ENCODE measurements at places on chromosomes 16 and 17.

DNA sequence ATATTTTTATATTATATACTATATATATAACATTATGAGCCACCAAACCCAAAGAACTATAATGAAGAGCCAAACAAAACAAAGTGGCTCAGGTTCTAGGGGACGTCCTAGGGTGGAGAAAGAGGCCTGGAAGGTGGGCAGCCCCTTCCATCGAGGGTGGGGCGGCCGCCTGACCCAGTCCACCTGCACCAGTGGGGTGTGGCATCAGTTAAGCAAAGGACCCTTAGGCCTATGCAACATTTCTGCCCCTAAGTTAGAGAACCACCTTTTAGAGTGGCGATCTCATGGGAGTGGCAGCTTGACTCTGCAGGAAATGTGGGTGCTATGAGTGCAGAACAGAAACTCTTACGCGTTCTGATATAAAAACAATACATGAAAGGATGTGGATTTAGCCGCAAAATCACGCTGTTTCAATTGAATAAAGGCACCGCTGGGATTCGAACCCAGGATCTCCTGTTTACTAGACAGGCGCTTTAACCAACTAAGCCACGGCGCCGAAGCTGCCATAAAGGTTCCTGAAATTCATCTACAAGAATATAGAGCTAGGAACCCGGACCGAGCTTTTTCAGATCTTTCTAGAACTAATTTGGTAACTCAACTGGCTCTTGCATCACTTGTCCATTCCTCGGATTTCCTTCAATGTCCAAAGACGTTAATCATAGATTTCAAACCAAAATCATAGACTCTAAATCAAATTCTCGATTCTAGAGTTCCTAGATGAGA lies 15.6 kb upstream of the AURKB start:
- DNase-seq: no peak

DNA sequence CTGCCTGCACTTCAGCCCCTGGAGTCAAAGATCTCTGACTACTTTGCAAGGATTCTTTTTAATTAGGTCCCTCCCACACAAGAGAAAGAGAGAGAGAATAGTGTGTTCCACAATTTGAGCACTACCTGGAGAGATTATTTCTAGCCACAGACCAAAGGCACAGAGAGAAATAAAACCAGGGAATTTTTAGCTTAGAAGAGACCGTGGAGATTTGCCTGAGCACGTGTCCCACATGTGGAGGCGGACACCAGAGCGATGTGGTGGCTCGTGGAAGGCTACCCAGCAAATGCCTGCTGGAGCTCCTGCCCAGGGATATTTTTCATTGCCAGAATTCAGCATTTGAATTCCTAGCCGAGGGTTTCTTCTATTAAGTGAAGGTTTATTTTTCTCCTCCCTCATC lies 50.6 kb downstream of the MGAT5B start:
- DNase-seq: no peak

DNA sequence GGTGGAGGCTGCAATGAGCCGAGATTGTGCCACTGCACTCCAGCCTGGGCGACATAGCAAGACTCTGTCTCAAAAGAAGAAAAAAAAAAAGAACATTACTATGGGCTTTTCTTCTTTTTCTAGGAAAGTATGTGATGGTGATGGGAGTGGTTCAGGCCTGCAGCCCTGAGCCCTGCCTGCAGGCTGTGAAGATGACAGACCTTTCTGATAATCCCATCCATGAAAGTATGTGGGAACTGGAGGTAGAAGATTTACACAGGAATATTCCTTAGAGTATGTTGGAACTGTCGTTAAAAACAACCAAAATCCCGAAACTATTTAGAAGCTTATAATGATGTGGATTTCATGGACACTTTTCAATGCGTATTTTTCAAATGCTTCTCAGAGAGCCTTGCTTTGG lies 5.3 kb downstream of the RMI2 start:
- DNase-seq: no peak

- no peak for DNase-seq
Observed at GRCh38 chr16:75080205-75081029, 36.2 kb downstream of the LDHD start.

- no peak for DNase-seq
Observed at GRCh38 chr16:88965411-88965810, 11.6 kb downstream of the CBFA2T3 start.

DNA sequence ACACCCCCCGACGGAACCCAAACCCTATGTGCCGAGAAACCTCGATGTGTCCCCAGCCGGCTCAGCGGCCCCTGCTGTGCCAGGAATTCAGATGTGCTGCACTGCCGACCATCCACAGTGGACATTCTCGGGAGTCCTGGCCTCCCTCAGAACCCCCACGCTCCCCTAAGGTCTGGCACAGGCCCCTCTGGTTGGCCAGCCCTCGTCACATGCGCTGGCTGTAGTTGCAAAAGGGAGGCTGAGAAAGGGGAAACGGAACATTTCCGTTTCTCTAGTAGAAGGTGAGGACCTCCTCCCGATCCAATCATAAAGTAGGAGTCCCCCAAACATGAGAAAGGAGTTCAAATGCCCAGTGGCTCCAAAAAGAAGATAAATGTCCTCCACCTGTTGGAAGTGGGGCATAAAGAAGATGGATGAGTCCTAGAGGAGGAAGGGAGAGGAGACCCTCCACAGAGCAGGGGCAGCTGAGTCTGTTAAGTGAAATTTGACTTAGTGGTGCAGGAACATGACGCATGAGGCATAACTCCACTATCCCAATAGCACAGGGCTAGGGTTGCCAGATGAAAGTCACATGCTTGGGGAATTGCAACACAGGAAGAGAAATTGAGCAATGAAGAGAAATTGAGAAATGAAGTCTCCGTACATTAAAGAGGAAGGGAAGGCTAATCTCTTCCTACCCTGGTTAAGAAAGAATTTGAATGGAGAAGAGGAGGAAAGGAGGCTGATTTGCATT lies 49.3 kb upstream of the WSB1 start:
- DNase-seq: no peak

DNA sequence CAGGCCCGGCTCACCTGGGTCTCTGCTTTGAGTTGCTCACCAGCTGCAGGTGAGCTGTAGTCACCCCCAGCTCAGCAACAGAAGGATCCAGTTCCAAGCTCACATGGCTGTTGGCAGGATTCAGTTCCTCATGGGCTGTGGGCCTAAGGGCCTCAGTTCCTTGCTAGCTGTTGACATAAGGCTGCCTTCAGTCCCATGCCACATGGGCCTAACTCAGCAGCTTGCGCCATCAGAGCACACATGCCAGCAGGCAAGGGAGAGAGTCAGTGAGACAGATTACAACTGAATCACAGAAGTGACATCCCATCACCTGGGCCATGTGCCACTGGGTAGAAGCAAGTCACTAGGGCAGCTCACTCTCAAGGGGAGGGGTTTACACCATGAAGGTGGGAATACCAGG lies 24.7 kb downstream of the PSMD7 start:
- no peak for DNase-seq

- DNase-seq: no peak
Observed at GRCh38 chr17:16929757-16930520, 42.0 kb downstream of the TNFRSF13B start.

DNA sequence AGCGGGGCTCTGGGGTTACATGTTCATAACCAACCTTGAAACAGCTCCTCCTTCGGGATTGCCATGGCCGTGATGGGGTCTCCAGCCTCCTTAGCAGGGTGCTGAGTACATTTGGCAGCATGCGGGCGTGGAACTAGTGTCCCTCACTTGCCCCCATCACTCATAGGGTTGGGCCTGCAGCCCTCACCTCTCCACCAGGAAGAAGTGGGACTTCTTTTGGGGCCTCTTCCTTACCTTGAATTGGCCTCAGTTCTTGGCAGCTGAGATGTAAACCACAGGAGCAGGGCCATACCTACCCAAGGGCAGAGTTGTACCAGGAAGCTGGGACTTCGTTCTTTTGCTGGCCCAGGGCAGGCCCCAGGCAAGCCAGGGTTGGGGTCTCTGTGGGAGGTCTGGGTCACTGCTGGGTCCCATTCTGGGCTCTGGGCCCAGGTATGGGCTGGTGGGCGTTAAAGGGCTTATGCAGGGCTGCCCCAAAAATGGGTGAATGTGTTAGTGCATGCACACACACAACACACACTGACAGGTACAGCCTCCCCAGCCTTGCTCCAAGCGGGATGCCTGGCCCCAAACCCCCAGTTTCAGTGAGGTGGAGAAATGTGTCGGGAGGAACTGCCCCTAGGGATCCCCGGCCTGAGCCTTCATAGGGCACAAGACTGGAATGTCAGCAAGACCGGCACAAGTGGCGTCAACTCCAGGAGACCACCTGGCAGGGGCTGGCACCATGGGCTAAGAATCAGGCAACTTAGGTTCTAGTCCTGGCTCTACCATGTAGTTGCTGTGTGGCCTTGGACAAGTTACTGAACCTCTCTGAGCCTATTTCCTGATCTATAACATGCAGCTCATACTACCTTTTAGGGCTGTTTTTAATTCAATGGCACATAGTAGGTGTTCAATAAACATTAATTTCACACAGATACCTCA lies 3.9 kb upstream of the KRT15 start:
- no peak for DNase-seq

GRCh38 chr17:49971199-49971847 lies 2.3 kb downstream of the DLX4 start:
- no peak for DNase-seq

DNA sequence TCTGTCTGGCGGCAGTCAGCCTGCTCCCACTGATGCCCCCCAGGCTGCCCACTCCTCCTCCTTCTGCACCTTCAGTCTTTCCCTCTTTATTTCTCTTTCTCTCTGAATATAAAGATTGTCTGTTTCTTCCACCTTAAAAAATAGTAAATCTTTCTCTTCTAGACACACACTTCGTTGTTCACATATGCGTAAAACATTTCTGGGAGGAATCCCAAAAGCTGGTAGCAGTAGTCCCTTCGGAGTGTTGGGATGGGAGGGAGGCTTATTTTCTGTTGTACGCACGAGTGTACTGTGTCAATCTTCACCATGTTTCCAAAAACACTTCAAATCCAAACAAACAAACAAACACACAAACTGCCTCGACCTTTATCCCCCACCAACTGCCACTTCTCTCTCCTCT lies 9.9 kb downstream of the OSBPL7 start:
- no peak for DNase-seq

- DNase-seq: no peak
Observed at GRCh38 chr17:8408371-8408770, 10.7 kb upstream of the RNF222 start.

DNA sequence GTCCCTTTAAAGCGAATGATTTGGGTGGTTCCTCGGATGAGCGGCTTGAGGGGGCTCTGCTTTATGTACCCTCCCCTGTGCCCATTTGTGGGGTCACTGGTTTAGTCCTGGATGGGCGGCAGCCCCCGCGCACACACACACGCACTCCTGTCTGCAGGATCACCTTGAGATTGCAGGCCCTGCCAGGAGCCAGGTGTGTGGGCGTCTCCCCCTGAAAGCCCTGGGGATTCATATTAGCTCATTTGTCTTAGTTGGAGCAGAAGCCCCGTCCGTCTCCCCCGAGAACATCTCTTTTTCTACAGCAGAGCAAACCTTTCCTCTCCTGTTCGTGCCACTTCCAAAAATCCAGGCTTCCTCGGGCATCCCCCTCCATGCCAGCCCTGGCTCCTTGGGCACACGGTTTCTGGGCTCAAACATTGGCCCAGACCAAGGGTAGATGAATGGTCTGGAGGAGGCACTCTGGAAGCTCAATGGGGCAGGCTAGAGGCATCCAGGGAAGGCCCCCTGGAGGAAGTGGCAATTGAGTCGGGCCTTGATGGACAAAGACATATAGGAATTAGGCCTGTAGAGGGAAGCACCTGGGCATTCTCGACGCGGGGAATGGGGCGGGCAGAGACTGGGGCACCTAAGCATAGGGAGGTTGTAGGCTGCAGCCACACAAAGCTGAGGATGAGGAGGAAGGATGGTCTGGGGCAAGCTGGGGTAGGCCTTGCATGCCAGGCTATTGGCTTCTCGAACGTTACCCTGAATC lies 218.5 kb upstream of the GSE1 start:
- no peak for DNase-seq

DNA sequence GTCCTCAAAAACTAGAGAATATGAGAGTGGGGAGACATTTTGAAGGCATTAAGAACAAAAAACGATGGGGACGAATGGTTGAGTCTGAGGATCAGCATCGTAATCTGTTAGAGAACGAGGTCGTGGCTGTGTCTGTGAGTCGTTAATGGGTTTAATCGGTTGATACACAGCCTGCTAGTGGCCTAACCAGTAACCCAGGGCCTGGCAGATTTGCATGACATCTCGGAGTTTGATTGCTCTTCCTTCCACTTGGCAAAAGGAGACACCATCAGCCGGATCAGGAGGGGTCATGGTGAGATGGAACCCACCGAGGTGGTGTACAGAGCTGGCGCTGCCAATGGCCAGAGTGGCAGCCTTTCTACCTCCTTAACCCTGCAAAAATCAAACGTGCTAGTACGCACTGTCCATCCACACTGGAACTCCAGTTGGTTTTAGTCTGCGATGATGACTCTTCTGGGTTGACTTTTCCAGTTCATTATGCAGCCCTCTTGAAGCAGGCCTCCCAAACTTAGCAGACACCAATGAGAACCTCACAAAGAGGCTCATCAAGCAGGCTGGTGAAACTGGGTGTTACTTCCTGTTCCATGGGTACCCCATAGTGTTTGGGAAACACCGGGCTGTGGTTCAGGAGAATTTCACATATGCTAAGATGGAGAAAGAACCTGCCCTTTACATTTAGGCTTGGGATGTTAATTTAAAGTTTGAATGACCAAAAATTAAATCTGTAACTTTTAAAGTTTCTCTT lies 4.1 kb downstream of the HS3ST3B1 start:
- no peak for DNase-seq

DNA sequence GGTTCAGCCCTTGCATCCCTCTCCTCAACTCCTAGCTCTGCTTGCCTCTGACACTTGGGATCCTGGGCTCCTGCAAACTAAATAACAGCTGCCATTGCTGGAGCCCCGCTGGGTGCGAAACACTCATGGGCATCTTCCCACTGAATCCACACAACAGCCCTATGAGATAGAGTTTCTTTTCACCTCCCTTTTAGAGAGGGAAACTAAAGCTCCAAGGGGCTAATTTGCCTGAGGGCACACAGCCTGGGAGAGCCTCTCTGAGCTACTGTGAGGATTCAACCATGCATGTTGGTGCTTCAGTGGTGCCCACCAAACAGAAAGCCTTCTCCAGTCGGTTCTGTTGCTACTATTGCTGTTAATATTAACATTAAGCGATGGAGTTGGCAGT lies 4.0 kb downstream of the ACBD4 start:
- DNase-seq: no peak

DNA sequence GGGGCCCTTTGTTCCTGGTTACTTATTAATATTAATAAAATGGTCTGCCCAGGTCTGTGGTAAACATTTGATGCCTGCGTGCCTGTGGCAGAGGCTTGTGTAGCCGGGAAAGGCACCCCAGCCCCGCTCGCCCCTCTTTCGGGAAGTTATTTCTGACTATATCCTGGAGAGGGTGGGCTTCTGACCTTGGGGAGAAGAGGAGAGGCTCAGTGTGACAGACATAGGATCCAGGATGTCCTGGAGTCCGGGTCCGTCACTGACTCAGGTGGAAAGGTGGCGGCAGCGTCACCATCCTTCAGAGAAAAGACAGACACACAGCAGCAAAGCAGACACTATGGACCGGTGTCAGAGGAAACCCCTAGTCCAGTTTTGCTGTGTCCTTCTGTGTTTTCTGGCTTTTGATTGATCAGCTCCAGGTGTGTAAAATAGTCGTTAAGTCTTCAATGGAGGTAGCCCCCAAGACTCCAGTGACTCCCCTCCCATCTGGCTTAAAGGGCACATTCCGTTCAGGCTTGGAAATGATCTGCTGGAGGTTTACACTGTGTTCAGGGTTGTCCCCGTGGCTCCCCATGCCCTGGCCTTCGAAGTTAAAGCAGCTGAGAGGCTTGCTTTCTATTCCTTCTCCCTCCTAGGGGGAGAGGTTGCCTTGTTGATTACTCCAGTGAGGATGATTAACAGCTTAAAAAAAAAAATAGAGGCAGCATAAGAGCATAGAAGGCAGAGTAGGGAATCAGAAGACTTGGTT lies 81.6 kb downstream of the CCDC182 start:
- no peak for DNase-seq

Measured in cerebellar nuclear complex (tissue), 1 donor.